Activated naive CD4-positive, alpha-beta T cell treated with Interleukin-2 at 50 U/mL for 16 hours (primary cell): ENCODE measurements at places on chromosomes 5 and 9.

- DNase-seq: no peak
These were observed 416.6 kb downstream of the PLK2 start for GRCh38 chr5:58043032-58043945.

GRCh38 chr9:4604678-4605095 lies 57.4 kb upstream of the PLPP6 start:
- DNase-seq: peak; percentile 52

DNA sequence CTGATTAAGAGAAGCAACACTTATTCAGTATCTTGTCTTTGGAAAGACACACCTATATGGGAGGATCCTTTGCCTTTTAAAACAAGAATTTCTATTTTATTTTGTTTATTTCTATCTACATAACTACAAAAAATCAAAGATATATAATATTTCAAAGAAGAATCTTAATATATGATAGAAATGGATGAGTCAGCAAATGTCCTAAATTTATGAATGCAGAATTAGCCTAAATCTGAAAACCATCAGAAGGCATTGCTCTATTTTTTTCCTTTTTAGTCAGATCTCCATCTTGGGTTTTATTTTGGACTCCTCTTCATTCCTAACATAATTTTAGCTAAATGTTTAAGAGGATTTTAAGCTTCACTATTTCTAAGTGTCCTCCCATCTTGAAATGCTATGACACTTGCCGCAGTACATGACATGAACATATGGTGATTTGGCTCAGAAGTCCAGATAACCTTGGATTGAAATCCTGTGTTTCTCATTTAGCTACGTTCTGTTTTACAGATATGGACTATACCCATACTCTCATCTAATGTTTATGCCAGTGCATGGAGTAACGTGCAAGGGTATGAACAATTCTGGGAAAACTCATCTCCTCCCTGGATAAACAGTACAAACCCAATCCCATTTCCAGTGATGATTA lies 1322.8 kb upstream of the DMAC1 start:
- no peak for DNase-seq

- no peak for DNase-seq
These were observed 262.9 kb upstream of the PTPRD start for GRCh38 chr9:10875752-10876151.

- no peak for DNase-seq
These were observed 40.8 kb upstream of the GARNL3 start for GRCh38 chr9:127223810-127224177.

DNA sequence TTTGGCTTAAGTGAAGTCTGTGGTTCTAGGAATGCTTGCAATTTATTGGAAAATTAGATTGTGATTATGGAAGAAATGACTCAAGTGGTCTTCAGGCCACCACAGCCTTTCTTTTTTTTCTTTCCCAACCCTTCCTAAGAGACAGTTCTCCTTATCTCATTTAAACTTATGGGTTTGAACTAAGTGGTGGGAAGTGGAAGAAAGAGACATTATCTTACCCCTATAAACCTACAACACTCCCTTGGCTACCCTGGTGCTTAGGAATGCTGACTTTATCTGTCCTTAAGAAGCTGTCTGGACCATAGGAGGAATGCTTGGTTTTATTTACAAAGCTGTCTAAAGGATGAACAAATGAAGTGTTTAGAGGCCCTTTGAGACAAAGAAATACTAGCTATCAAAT lies 5.1 kb upstream of the ERAP1 start:
- no peak for DNase-seq

- no peak for DNase-seq
These were observed 16.7 kb downstream of the SLC25A25 start for GRCh38 chr9:128084746-128085145.
